ENCODE measurements at places on chromosomes 4 and X.

- DNase-seq: no peak
Measured at GRCh38 chr4:17288151-17288550, 223.7 kb downstream of the QDPR start.

GRCh38 chr4:153419029-153419428 lies 47.1 kb upstream of the TMEM131L start:
- no peak for DNase-seq

- no peak for DNase-seq
Measured at GRCh38 chr4:85756938-85757337, 282.0 kb downstream of the ARHGAP24 start.

DNA sequence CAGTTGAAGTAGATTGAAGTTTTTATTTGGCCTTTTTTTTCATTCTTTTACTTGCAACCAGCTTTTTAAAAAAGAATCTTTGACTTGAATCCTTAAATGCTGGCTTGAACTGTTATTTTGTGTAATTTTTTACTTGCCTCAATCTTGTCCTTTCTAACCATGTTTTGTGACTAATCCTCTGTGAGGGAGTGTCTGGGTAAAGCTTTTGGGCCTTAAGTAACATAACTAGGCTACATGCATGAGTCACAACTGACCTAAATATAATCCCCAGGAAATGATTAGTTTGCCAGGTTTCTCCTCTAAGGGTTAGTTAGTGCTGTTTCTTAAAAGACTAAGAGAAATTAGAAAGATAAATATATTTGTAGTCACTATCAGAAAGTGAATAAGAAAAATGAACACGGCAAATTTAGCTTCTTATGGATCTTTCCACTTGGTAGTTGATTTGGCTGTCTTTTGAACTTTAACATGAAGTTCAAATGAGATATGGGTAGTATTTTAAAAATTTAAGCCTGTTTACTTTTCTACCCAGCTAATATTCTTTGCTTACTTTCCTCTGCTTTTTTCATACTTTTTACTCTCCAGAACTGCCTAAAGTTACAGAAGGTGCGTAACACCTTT lies 13.0 kb downstream of the EXOC1 start:
- DNase-seq: no peak

DNA sequence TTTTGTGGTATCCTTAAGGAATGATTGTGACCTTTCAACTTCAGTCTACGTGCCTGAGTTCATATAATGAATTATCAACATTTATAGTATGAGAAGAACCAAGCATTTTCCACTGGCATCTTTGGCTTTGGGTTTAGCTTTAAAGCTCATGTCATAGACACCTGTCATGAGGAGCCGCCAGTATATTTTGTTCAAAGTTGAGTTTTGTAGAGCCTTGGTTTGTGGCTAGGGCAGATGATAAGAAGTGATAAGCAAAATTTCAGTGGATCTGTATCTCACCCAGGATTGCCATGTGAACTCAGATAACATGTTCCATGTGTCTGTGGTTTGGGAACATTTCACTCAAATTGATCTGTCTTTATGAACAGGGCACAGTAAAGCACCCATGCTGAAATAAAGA lies 873.2 kb downstream of the STPG2 start:
- no peak for DNase-seq

DNA sequence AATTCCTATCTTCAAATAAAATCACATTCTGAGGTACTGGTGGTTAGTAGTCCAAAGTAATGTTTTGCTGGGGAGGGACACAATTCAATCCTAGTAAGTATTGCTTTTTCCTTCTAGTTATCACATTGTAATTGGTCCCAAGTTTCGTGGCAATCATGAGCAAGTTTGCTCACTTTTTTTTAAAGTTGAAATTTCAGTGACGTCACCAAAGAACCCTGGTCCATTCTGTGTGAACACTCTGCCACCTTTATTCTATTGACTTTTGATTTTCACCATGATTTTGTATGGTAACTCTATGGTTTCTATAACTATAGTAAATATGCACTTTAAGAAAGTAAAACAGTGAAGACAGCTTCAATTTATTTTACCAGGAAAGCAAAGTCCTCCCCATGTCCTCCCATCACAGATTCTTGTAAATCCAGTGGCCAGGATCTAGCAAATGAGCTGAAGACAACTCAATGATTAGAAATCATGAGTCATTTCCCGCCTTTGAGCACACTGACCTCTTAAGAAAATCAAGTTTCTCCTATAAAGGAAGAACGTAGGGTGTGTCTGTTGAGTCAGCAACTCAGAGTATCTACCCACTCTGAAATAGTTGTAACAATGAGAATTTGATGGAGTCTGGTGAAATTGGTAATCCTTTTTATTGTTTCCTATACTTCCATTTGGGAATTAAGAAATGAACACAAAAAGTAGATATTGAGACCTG lies 1306.6 kb upstream of the PABPC4L start:
- no peak for DNase-seq

- DNase-seq: no peak
Measured at GRCh38 chr4:88963817-88964216, 93.2 kb downstream of the FAM13A start.

DNA sequence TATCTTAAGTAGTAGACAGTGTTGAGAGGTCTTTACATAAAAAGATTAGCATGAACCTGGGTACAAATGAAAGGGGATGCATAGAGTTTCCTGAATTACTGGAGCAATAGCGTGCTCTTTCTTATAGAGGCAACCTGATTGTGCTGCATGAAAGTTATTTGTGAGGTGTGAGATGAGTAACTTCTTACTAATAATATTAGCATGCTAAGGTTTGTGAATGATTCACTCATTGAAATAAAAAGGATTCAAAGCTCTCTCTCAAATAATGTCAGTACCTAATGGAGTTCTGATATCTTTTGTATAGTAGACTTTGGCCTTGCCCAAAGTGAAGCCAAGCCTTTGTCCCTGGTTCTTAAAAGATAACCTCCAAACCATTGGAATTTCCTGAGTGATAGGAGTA lies 131.0 kb upstream of the CXXC4 start:
- no peak for DNase-seq

DNA sequence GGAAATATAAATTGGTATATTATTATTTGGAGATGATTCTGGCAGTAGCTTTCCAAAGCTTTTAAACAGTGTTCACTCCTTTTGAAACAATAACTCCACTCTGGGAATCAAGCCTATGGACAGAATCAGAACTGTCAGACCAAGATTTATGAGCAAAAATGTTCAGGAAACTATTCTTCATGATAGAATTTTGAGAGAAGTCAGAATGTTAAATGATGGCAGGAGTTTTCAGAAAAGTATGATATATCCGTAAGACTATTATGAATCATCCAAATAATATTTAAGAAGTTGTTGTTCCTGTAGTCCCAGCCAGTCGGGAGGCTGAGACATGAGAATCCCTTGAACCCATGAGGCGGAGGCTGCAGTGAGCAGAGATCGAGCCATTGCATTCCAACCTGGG lies 50.5 kb upstream of the ADGRG2 start:
- no peak for DNase-seq

DNA sequence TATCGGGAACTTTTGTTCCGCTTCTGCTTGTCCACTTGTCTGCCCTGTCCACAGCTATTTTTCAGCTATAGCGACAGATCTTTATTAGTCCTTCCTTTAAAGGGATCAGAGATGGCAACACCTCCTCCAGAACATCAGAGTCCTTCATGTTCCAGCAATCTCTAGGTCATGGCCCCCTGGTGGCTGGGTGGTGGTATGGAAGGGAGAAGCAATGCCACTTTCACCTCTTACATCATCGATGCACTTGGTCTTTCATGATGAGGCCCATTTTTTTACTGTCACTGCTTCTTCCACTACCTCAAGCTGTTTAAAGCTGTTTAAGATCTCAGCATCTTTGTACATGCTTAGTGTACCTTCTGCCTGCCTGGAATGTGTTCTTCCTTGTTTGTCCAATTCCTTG lies 106.7 kb downstream of the ARHGAP6 start:
- DNase-seq: peak; percentile 25

DNA sequence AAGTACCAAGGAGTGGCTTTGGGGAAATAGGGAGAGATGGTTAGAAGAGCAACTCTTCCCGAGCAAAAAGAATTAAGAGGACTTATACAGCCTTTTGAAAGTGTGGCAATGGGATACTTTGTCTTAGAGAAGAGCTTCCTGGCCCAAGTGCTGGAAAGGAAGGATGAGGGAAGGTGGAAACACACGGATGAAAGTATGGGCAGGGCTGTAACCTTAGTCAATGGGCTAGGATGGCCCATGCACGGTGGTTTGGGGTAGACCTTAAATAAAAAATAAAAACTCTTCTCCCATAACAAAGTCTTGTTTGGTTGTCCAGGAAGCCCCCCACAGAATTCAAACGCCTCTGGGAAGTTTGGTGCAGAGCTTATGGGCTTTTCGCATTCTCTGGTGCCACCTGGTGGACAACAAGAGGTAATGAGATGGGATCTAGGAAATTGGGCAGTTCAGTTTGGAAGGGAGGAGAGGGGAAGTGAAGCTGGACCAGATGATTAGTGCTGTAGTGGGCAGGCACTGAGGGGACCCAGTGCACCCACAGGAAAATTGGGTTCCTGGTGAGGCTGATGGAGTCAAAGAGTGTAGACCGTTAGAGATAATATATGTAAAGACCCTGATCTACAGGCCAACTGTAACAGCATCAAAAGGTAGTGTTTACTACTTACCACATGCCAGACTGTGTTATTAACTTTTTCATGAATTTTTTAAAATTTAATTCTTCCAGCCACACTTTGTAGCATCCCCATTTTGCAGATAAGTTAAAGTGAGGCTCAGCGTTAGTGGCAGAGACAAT lies 13.8 kb upstream of the ENOX2 start:
- peak; percentile 64 for DNase-seq

- no peak for DNase-seq
Measured at GRCh38 chr4:149572716-149573115, 242.9 kb downstream of the IQCM start.

GRCh38 chr4:48585401-48585800 lies 95.3 kb downstream of the ZAR1 start:
- DNase-seq: no peak

- DNase-seq: no peak
Measured at GRCh38 chr4:121449416-121449815, 68.6 kb upstream of the QRFPR start.

DNA sequence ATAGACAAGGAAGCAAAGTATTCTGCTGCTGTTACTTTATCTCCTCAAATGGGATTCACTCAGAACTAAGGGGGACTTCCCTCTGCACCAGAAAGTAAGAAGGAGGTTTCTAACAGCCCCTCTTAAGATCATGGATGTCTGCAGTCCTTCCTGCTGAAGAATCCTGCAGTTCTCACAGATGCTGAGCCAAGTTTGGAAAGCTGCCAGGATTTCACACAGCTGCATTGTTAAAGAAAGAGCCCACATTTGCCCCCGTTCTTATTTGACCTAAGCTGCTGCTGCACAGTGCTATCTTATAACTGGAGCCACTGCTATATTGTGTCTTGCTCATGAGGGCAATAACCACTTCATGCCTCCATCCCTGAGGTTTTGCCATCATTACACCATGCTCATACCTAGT lies 81.1 kb downstream of the FAAH2 start:
- no peak for DNase-seq

- peak; percentile 61 for DNase-seq
Measured at GRCh38 chr4:163558539-163559044, 64.1 kb downstream of the TMA16 start.

DNA sequence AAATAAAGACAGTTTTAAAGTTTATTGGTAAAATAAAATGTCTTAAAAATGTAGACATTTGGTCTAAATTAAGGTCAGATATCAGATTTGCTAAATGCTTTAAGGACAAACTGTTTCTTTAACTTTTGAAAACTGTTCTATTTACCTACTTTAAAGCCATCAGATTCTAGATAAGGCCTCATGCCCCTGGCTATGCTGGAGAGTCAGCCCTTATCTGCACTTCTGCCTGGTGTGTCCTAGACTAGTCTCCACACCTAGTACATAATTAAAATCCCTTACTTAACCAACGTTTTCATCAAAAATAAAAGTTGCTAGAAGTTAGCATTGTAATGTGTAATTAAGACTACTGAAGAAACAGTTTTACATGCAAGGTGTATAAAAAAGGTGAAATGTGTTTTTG lies 25.6 kb downstream of the HSD17B11 start:
- DNase-seq: no peak

DNA sequence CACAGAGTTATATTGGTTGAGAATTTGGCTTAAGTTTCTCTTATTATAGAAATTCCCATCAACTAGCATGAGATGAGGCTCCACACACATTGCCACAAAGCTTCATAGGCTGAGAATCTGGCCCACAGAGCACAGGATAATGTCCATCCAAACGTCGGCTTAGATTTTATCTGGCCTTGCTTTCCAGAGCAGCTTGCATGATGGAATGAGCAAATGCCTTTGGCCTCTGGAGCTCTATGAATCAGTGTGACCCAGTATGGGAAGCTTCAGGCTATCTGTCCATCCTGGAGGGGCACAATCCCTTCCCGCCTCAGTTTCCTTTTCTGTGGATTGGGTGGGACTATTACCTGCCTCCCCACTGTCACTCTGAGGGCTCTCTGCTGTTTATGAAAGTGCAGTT lies 131.5 kb upstream of the NDP start:
- DNase-seq: no peak

GRCh38 chr4:32462944-32463343 lies 1742.8 kb downstream of the PCDH7 start:
- no peak for DNase-seq

GRCh38 chr4:37710491-37710890 lies 24.3 kb upstream of the RELL1 start:
- DNase-seq: no peak

GRCh38 chr4:48792348-48793006 lies 12.4 kb upstream of the FRYL start:
- no peak for DNase-seq

- DNase-seq: peak; percentile 7
Measured at GRCh38 chrX:84339507-84340364, 151.7 kb upstream of the RPS6KA6 start.

- no peak for DNase-seq
Measured at GRCh38 chrX:64792598-64793337, 183.5 kb downstream of the ZC4H2 start.

DNA sequence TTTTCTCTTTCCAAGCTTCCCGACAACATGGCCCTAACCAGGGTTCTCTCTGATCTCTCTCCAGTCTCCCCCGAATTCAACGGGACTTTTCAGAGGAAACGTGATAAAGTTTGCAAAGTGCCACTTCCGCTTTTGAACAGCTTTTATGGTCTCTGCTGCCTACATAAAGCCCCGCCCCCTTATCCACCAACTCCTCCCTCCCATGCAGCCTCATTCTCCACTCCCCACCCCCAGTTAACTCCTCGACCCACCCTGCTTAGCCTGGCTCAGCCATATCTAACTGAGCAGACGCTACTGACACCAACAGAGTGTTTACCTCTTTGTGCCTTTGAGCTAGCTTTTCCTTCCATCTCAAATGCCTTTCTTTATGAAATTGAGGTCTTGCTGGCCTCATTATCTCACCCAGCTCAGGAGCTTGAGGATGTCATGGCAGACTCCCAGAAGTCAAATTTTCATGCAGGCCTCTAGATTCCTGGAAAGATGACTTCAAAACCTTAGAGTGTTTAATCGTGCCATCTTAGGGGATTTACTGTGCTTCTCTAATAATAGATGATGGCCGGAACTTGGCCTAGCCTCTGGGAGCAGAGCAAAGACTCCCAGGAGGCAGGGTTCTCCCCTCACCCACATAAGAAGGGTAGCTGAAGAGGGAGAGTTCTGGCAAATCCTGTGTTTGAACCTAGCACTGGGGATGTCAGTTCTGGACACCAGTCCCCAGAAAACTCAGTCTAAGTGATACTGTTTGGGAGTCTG lies 606.0 kb downstream of the BCOR start:
- peak; percentile 55 for DNase-seq

GRCh38 chrX:133402042-133402453 lies 13.2 kb downstream of the GPC4 start:
- no peak for DNase-seq
